Naive B cell (primary cell): ENCODE measurements at places on chromosomes 11 and 22. TPM values are rescaled to one million over a fixed set of nuclear protein-coding genes. Genes with fewer than 3 reads are reported as not detected.

DNA sequence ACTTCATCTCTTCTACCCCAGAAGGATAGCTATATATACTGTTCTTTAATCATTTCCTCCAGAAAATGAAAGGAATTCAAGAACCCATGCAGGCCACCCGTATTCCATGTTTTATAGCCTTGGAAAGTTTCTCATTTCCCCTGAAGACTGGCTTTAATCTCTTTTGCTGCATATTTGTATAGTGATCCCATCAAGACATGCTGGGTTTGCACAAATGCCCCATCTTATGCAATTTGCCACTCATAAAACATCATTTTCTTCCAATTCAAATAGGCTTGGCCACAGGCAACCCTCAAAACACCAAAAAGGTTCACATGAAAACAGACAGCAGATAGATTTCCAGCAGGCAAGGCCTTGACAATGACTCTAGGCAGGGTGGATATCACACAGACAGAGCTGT lies 28.3 kb upstream of the APOA1 start:
- no peak for DNase-seq

- no peak for DNase-seq
Measured at GRCh38 chr22:17540481-17540880, 22.8 kb upstream of the SLC25A18 start.

- DNase-seq, result no peak
Measured at GRCh38 chr11:58086528-58086927, 38.8 kb downstream of the OR9I1 start.

DNA sequence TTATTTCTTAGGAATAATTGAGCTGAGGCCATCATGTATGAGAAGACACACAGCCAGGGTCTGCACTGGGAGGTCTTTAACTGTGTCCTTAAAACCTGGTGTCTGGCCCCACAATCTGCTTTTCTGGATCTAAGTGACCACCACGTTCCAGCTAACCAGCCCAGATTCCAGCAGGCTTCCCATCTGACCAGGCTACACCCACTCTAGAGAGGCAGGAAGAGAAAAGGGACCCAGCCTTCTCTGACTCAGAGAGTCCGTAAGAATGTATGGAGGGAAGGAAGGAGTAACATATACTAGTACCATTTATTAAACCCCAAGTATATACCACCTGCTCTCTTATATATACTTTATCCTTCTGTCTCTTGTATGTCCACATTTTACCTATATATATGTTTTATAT lies 80.1 kb downstream of the LDLRAD3 start:
- no peak for DNase-seq

DNA sequence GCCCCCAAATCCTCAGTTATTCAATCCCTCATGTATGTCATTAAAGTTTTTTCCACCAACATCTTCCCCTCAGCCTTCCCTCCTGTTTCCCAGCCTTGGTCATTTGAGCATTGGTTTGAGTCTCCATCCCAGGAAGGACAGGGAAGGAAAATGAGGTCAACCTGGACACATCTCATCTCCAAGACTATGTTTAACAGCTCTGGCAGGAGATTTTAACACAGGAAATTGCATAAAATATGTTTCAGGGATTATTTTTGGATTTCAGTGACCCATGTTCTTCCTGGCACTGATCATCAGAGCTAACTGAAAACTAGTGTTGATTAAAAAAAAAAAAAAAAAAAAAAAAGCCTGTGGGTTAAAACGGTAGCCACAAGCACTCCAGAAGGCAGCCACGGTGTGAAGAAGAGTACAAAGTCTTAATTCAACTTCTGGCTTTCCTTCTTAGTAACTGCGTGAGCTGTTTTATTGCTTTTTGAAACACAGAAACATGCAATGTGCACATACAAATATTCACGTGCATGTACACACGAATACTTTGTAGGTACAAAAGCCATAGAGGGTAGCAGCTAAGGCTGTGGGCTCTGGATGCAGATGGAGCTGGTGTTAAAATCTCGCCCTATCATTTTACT lies 164.4 kb upstream of the DDI1 start:
- DNase-seq, result no peak

GRCh38 chr11:102330231-102330630 lies 12.9 kb downstream of the BIRC3 start:
- DNase-seq, result no peak

GRCh38 chr11:107705027-107705426 lies 6.8 kb downstream of the SLN start:
- no peak for DNase-seq

GRCh38 chr22:28002863-28003565 lies 84.0 kb upstream of the PITPNB start:
- DNase-seq, result no peak

DNA sequence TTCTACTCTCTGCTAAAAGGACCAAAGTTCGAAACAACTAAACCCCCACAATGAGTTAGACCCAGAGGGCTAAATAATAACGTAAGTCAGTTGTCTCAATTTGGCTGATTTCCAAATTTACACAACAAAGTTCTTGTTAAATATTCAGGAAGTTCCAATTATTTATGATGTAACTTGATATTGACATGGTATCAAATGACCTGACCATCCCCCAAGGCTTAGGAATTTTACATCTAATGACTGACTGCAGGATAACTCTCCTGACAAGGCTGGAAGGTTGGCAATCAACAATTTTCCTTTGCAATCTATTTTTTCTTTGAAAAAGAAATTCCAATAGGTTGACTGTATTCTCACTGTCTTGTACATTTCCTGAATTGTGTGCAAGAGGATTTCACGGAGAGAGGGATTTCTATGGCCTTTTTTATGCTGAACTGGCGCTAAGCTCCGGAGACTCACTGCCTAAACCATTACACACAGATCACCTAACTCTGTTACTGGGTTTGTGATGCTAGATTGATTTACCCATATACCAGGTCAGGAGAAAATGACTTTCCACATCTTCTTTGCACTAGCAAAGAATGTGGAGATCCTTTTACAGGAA lies 9.6 kb upstream of the CDON start:
- DNase-seq, result no peak

DNA sequence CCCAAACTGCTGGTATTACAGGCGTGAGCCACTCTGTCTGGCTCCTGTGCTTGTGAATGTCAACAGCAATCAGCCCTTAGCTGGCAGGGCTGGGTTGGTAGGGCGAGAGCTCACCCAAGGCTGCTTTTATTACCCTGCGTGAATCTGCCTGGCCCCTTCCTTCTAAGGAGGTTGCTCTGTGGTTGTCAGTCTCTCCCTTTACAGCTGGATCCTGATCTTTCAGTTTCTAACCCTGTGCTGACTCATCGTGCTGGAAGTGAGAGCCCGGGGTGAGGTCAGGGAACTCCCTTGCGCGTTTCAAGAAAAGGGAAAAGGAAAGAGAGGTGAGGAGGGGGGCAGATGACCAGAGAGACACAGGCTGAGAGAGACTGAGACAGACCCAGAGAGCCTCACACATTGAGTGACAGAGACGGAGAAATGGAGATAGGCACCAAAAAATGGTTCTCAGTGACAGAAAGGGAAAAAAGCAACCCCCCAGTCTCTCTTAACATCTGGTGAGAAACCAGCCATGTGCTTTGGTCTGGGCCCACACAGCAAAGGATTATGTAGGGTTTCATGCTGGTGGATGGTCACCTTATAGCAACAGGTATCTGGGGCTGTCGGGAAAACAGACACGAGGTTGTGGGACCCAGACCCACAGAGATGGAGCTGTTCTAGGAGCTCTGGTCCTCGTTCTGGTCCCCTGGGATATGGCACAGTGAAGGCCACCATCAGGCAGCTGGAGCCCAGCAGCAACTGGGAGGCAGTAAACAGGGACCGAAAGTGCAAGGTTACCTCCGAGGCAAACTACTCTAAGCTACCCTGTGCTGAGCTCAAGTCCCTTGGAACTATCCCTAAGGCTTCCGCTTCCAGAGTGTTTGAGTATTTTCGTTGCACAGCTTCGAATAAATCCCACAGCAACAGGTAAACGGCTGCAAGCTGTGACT lies 2.5 kb downstream of the TCN2 start:
- DNase-seq, result no peak

GRCh38 chr11:66866511-66866986 lies 9.7 kb downstream of the LRFN4 start:
- no peak for DNase-seq

- DNase-seq, result no peak
Measured at GRCh38 chr11:108703916-108704315, 39.0 kb downstream of the DDX10 start.

DNA sequence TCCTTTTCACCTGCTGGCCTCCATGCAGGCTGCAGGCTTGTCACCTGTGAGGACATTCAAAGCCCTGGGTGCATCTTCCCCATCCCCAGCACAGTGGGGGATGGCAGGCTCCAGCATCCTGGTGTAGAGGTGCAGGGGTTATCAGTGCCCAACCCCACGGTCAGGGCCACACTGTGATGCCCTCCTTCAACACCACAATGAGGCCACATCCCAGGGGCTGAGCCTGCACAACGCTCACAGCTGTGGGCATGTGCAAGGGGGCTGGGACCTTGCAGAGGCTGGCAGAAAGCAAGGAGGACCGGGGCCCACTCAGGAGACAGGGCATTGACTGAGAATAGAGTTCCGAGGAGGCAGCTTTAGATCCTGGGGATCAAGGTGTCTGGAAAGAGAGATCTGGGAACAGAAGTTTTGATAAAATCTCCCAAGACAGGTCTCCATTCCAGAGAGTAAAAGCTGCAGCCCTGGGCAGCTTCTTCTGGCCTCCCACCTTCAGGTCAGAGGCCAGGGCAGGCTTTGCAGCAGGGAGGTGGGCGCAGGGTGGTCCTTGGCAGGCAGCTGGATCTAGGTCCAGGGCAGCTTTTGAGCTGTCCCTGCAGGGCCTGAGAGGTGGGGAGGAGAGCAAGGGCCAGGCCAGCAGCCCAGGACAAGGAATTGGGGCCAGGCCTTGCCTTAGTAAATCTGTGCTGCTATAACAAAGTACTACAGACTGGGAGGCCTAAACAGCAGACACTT lies 250.8 kb upstream of the B3GAT1 start:
- no peak for DNase-seq

DNA sequence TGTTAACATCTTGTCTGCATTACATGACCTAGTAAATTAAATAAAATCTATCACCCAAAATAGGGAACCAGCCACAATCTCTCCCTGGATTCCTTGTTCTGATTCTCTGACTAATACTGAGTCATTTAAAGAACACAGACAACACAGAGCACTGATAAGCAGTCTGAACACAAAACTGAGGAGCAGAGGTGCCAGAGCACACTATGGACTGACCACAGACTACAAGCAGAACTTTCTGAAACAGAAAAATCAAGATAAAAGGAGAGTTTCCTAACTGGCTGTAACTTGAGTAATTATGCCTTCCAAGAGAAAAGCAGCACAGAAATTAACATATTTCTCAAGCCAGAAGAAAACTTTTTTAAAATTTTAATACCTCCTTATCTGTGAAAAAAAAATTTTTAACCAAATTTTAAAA lies 128.8 kb downstream of the SGSM3 start:
- DNase-seq, result no peak

DNA sequence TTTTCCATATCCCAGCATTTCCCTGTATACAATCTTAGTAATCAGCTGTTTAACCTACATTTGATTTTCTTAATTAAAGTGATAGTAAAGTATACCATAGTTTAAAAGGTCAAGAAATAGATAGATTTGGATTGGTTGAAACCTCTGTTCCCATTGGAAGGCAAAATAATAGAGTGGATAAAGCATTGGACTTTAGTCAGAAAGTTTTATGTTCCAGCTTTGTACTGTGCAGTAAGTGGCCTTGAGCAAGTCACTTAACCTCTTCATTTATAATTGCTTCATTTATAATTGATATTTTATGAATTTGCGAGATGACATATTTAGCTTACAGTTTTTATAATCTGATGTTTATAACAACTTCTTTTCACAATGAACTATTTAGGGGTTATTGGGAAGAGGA lies 3.6 kb downstream of the ZFP91 start:
- DNase-seq, result no peak

GRCh38 chr11:130580372-130580771 lies 131.9 kb downstream of the ADAMTS15 start:
- DNase-seq, result no peak

GRCh38 chr22:41028841-41029240 lies 63.6 kb upstream of the EP300 start:
- no peak for DNase-seq

- no peak for DNase-seq
Measured at GRCh38 chr11:67438158-67438902, 848 bp upstream of the PTPRCAP start.

DNA sequence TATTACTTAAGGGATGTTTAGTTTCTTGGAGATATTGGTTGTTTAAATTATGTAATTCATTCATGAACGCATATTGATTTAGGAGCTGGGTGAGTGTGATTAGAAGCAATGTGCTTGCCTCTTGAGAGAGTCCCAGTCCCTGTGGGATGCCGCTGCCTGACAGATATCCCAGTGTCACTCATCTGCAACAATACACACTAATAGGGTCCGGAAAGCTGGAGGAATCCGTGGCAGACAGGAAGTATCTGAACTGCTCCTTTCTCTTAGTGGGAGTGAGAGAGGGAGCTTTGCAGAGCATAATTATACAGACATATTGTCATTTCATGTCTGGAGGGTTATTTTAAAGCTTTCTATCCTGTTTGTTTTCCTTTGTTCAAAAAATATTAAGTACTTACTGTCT lies 17.4 kb downstream of the AMOTL1 start:
- DNase-seq, result no peak

GRCh38 chr11:11108026-11108425 lies 245.0 kb downstream of the CSNK2A3 start:
- no peak for DNase-seq

DNA sequence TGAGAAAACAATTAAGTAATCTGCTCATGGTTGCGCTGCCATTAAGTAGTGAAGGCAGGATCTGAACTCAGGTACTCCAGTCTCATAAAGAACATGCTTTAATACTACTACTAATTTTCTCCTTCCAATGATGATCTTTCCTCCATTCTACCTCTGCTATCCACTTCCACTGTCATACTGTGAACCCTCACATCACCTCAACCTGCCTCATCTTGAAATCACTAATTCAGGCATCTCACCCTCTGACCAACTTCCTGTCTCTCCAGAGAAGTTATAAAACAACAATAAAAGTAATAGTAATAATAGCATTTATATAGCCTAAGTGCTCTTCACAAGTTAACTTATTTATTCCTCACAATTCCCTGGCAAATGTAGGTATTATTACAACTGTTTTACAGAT lies 57.1 kb upstream of the PSMA1 start:
- DNase-seq, result no peak

- DNase-seq, result no peak
Measured at GRCh38 chr11:77130763-77131513, 2.9 kb downstream of the MYO7A start.

Gene CHST1
- polyA plus RNA-seq, result not detected

Gene PKDREJ
- 0.05 TPM for polyA plus RNA-seq

Gene FGF3
- not detected for polyA plus RNA-seq

Gene UCP2
- 1,601 TPM for polyA plus RNA-seq

Gene RFPL2
- not detected for polyA plus RNA-seq

Gene SRRD
- polyA plus RNA-seq, result 21.8 TPM

Gene KRTAP5-7
- not detected for polyA plus RNA-seq

Gene MFRP
- not detected for polyA plus RNA-seq
